ENCODE measurements at places on chromosomes 4 and X. TPM values are rescaled to one million over a fixed set of nuclear protein-coding genes. Genes with fewer than 3 reads are reported as not detected.

DNA sequence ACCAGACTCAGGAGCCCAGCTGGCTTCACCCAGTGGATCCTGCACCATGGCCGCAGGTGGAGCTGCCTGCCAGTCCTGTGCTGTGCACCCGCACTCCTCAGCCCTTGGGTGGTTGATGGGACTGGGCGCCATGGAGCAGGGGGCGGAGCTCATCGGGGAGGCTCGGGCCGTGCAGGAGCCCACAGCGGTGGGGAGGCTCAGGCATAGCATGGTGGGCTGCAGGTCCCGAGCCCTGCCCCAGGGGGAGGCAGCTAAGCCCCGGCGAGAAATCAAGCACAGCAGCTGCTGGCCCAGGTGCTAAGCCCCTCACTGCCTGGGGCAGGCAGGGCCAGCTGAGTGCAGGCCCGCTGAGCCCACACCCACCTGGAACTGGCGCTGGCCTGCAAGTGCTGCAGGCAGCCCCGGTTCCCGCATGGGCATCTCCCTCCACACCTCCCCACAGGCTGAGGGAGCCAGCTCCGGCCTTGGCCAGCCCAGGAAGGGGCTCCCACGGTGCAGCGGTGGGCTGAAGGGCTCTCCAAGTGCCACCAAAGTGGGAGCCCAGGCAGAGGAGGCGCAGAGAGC is 464.1 kb upstream of the DIPK2B start:
- DNase-seq = no peak
- no peaks in the 10 kb centered on the region for H3K27me3 ChIP-seq
- H3K36me3 ChIP-seq = no peaks in the 10 kb centered on the region
- peaks cover 20% of the 10 kb centered on the region for H3K4me1 ChIP-seq
- no peak overlapping the region for H3K4me3 ChIP-seq

Gene MRFAP1L1
- 36.8 TPM for total RNA-seq

Gene EVC
- 24.0 TPM for total RNA-seq

DNA sequence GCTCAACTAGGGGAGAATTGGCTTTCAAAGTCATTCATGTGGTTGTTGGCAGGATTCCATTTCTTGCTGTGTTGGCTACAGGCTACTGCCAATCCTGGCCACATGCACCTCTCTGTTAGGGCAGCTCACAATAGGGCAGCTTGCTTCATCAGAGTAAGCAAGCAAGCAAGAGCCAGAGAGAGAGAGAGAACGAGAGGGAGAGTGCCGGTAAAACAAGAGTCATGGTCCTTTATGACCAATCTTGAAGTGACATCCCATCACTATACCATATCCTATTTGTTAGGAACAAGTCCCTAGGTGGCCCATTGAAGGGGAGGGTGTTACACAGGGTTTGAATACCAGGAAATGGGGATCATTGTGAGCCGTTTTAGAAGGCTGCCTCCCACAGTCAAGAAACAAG is 33.0 kb upstream of the TLR2 start:
- DNase-seq = no peak
- H3K27ac ChIP-seq = no peak overlapping the region
- H3K4me3 ChIP-seq = no peak overlapping the region
- no peaks in the 10 kb centered on the region for H3K36me3 ChIP-seq
- peaks cover 4% of the 10 kb centered on the region for H3K4me1 ChIP-seq

DNA sequence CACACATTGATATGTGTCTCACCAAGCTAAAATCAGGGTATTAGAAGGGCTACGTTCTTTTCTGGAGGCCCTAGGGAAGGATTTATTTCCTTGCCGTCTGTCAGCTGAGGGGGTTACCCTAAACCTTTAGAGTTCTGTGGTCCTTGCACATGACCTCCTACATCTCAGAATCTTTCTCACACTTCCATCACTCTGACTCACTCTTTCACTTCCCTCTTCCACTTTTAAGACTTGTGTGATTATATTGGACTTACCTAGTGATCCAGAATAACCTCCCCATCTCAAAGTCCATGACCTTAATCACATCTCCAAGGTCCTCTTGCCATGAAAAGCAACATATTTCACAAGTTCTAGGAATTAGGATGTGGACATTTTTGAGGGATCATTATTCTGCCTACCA is 53.6 kb upstream of the FUNDC1 start:
- no peak overlapping the region for H3K4me3 ChIP-seq
- no peak for DNase-seq
- H3K27ac ChIP-seq = no peak overlapping the region
- H3K27me3 ChIP-seq = no peaks in the 10 kb centered on the region
- H3K4me1 ChIP-seq = no peaks in the 10 kb centered on the region

Gene PWWP3B
- 3.1 TPM for total RNA-seq

Gene MAGEB16
- total RNA-seq = not detected

DNA sequence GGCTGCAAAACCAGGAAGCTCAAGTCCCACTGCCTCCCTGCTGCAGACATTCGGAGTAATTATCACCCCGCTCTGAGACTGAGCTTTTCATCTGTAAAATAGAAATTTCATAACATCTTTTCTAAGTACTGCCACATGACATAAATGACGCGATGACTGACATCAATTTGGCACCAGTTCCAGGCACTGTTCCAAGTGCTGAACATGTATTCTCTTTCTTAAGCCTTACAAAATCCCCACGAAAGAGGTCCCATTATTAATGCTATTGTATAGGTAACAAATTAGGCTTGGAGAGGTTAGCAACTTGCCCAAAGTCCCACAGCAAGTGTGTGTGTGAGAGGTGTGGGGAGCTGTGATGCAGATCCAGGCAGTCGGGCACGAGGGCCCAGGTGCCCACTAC is 56.4 kb downstream of the SLC2A9 start:
- H3K27me3 ChIP-seq = no peaks in the 10 kb centered on the region
- DNase-seq = no peak
- no peaks in the 10 kb centered on the region for H3K4me1 ChIP-seq

Gene TLR3
- 2.6 TPM for total RNA-seq

DNA sequence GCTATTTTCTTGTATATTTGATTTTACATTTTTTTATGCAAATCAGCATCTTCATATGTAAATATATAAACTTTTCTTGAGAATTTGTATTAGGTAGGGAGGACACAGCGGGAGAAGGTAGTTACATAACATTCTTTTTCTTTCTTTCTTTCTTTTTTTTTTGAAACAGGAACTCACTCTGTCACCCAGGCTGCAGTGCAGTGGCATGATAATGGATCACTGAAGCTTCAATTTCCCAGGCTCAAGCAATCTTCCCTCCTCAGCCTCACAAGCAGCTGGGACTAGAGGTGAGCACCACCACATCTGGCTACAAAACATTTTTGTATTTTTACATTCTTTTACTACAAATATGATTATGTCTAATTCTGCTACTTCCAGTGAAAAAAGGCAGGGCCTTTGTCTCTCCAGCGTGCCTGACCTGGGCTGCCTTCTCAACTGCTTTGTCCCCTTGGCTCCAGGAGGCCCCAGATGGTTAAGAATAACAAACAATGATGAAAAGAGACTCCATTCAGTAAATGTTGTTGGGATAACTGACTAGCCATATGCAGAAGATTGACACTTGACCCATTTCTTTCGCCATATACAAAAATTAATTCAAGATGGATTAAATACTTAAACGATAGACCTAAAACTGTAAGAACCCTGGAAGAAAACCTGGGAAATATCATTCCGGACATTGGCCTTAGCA is 46.5 kb upstream of the FAT4 start:
- H3K4me1 ChIP-seq = peaks cover 4% of the 10 kb centered on the region
- no peak overlapping the region for H3K4me3 ChIP-seq
- H3K27ac ChIP-seq = no peak overlapping the region
- no peak for DNase-seq
- no peaks in the 10 kb centered on the region for H3K36me3 ChIP-seq

GRCh38 chr4:186266729-186267456 is 904 bp downstream of the F11 start:
- no peaks in the 10 kb centered on the region for H3K36me3 ChIP-seq
- H3K27me3 ChIP-seq = peaks cover 4% of the 10 kb centered on the region
- no peak overlapping the region for H3K4me3 ChIP-seq

GRCh38 chr4:77100234-77100633 is 24.4 kb upstream of the CCNI start:
- H3K27ac ChIP-seq = no peak overlapping the region
- no peaks in the 10 kb centered on the region for H3K36me3 ChIP-seq
- H3K4me3 ChIP-seq = no peak overlapping the region
- no peaks in the 10 kb centered on the region for H3K27me3 ChIP-seq

GRCh38 chr4:125736057-125736456 is 421.3 kb downstream of the FAT4 start:
- H3K27ac ChIP-seq = peak overlapping the region; percentile 77
- peak; percentile 30 for DNase-seq
- H3K36me3 ChIP-seq = no peaks in the 10 kb centered on the region
- H3K27me3 ChIP-seq = no peaks in the 10 kb centered on the region
- H3K4me3 ChIP-seq = no peak overlapping the region

Gene SPATA18
- total RNA-seq = 19.0 TPM

DNA sequence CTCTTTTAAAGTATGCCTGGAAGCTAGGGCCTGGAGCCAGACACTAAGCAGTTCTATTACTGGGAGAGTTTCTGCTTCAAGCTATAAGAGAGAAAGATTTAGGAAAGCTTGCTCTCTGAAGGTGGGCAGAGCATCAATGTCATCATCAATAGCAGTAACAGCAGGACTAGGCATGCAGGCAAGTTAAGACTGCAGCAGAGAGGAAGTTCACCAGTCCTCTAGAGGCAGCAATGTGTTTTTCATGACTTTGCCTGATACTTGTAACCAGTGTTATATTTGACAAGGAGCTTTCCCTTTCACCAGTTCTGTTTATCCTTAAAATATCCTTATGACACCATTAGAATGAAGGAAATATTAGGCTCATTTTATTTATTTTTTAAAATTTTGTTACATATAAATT is 237.9 kb downstream of the KCTD8 start:
- H3K36me3 ChIP-seq = no peaks in the 10 kb centered on the region
- no peak for DNase-seq
- H3K4me1 ChIP-seq = no peaks in the 10 kb centered on the region
- no peaks in the 10 kb centered on the region for H3K27me3 ChIP-seq

DNA sequence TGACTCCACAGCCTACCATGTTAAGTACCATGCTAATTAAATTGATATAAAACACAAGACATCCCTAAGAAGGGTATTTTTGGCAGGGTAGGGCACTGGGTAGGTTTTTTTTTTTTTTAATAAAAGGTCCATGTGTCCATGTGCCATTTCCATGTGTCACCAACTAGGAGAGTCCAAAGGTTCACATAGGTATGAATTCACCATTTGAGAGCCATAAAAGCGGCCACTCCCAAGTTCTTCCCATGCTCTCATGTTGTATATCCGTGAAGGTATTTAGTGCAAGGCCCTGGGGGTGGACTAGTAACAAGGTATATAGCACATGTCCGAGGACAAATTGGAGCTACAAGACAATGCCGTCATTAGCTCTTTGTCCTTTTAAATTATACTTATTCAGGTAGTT is 107.3 kb downstream of the PDE5A start:
- H3K27ac ChIP-seq = no peak overlapping the region
- no peaks in the 10 kb centered on the region for H3K27me3 ChIP-seq
- no peak overlapping the region for H3K4me3 ChIP-seq
- DNase-seq = no peak
- peaks cover 26% of the 10 kb centered on the region for H3K4me1 ChIP-seq
- H3K36me3 ChIP-seq = peaks cover 16% of the 10 kb centered on the region

Gene SYAP1
- 35.5 TPM for total RNA-seq

Gene SMIM10
- total RNA-seq = 1.2 TPM

- no peaks in the 10 kb centered on the region for H3K27me3 ChIP-seq
- H3K4me3 ChIP-seq = no peak overlapping the region
- H3K36me3 ChIP-seq = no peaks in the 10 kb centered on the region
- DNase-seq = no peak
- H3K4me1 ChIP-seq = no peaks in the 10 kb centered on the region
Measured at GRCh38 chr4:43357252-43357974, 464.9 kb downstream of the GRXCR1 start.

GRCh38 chr4:90127223-90127705 is at the start of gene CCSER1:
Gene CCSER1, plus strand, starts transcription at chr4:90127394.
- no peaks in the 10 kb centered on the region for H3K4me1 ChIP-seq
- peak; percentile 71 for DNase-seq
- H3K36me3 ChIP-seq = no peaks in the 10 kb centered on the region
- H3K27me3 ChIP-seq = peaks cover 10% of the 10 kb centered on the region
- H3K4me3 ChIP-seq = peak within 1 kb of the TSS; percentile 64
- H3K27ac ChIP-seq = no peak within 1 kb of the TSS

Gene GSX2
- total RNA-seq = 1.1 TPM

Gene MUC7
- not detected for total RNA-seq

- DNase-seq = no peak
- H3K4me1 ChIP-seq = peaks cover 4% of the 10 kb centered on the region
- H3K4me3 ChIP-seq = peak overlapping the region; percentile 57
- no peaks in the 10 kb centered on the region for H3K36me3 ChIP-seq
- H3K27ac ChIP-seq = no peak overlapping the region
Measured at GRCh38 chr4:153465615-153466080, 512 bp upstream of the TMEM131L start.

Gene PCDH11X
- total RNA-seq = 0.31 TPM

- no peak for DNase-seq
- H3K4me1 ChIP-seq = no peaks in the 10 kb centered on the region
- H3K27ac ChIP-seq = no peak overlapping the region
- no peaks in the 10 kb centered on the region for H3K36me3 ChIP-seq
- no peak overlapping the region for H3K4me3 ChIP-seq
Measured at GRCh38 chrX:21747558-21747957, 10.4 kb downstream of the SMPX start.

- H3K4me3 ChIP-seq = peak overlapping the region; percentile 75
- H3K36me3 ChIP-seq = no peaks in the 10 kb centered on the region
- no peak for DNase-seq
- H3K27ac ChIP-seq = peak overlapping the region; percentile 83
- H3K4me1 ChIP-seq = peaks cover 18% of the 10 kb centered on the region
Measured at GRCh38 chrX:38803243-38803587, 2.0 kb downstream of the MID1IP1 start.

- no peaks in the 10 kb centered on the region for H3K36me3 ChIP-seq
- H3K4me3 ChIP-seq = no peak overlapping the region
- peaks cover 2% of the 10 kb centered on the region for H3K4me1 ChIP-seq
- H3K27me3 ChIP-seq = no peaks in the 10 kb centered on the region
- no peak for DNase-seq
Measured at GRCh38 chr4:41575665-41576064, 37.7 kb downstream of the LIMCH1 start.

DNA sequence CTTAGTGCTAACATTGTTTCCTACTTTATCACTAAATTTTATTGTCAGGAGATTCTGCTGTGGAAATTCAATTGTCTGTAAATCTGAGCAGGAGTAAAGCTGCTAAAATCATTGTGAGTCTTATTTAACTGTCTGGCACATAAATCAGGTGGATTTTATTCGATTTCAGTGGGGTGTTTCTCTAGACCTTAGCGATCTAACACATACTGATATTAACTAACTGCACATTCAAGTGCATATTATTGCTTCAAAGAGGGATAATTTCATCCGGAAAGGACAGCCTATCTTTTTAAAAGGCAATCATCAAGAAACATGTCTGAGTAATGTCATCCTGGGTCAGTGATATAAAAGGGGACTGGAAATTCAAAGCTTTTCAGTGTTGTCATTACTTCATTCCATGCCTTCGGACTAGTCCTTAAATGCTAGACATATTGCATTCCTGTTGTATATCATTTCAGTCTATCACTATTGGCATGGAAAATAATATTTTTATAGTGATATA is 388.7 kb downstream of the PCDH10 start:
- no peaks in the 10 kb centered on the region for H3K4me1 ChIP-seq
- no peak overlapping the region for H3K27ac ChIP-seq
- H3K4me3 ChIP-seq = no peak overlapping the region
- H3K36me3 ChIP-seq = no peaks in the 10 kb centered on the region
- DNase-seq = no peak

All from astrocyte (in vitro differentiated cells and primary cell).